Activated CD4-positive, CD25-positive, alpha-beta regulatory T cell treated with anti-CD3 and anti-CD28 coated beads, Interleukin-2, amount 50 U/mL, for 72 hours (primary cell): ENCODE measurements at places on chromosomes 12 and 14.
A peak's percentile ranks its signal among the peaks of the same experiment; 100 is the strongest.

- DNase-seq, result no peak
Measured at GRCh38 chr14:96390965-96391292, 999 bp upstream of the AK7 start.

GRCh38 chr14:76490735-76491134 is 114.8 kb downstream of the ESRRB start:
- DNase-seq, result no peak

- no peak for DNase-seq
Measured at GRCh38 chr14:78202163-78202562, 32.0 kb downstream of the NRXN3 start.

- no peak for DNase-seq
Measured at GRCh38 chr12:43733687-43734086, 24.9 kb downstream of the PUS7L start.

GRCh38 chr14:95609398-95609990 is 74.6 kb downstream of the GLRX5 start:
- no peak for DNase-seq

- no peak for DNase-seq
Measured at GRCh38 chr14:93036652-93037345, 78.9 kb downstream of the ITPK1 start.

DNA sequence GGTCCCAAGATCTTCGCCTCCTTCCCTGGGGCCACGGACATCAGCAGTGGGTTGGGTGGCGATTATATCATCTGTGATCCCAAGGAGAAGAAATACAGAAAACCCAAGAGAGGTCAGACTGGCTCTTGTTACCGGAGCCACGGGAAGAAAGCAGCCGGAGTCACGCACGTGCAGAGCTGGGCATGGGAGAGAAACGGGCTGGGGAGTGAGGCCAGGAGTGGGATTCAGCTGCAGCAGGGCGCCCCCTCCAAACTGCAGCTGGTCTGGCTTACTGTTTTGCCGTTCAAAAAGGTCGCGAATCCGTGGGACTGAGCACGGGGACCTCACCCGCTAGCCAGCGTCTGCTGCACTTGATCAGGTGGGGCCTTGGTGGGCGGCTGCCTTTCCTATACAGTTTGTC is 206.6 kb upstream of the PRMT8 start:
- no peak for DNase-seq

GRCh38 chr12:108779998-108780688 is 48.8 kb upstream of the CORO1C start:
- DNase-seq, result no peak

- DNase-seq, result no peak
Measured at GRCh38 chr12:40223646-40224045, 1.2 kb upstream of the LRRK2 start.

GRCh38 chr12:24057920-24058476 is 108.5 kb upstream of the SOX5 start:
- DNase-seq, result no peak

- no peak for DNase-seq
Measured at GRCh38 chr14:51582437-51582836, 69.3 kb upstream of the FRMD6 start.

DNA sequence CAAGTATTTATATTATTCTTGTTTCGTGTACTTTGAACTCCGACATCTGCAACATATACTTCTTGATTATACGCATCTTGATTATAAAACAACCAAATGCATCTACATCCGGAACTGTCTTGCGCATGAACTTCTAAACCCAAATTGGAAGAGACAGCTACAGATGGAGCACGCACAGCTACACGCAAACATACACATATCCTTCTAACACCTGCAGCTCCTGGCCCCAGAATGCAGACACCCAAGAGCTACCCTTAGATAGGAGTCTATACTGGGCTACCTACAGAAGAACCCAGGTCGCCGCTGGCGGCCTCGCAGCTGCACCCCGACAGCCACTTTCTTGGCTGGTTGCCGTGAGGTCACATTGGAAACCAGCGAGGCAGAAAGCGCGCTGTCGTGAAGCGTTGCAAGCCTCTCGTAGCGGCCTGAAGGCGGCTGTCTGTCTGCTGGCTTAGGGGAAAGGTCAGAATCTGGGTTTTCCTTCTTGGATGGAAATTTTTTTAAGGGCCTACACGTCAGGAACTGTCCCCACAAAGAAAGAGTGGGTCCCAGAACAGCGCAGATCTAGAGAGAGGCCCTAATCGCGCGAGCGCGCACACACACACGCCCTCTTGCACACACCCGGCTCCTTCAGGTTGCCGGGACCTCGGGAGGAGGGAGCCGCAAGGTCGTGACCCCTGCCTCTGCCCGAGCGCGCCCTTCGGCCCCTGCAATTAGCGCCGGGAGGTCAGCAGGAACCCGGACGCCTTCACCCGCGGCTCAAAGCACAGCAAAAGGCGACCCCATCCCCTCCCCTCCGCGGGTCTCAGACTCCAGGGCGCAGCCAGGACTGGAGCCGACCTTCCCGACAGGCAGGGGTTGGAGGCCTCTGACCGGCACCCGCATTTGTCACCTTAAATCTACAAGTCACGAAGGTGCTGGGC is 17.0 kb downstream of the TBX3 start:
- DNase-seq, result no peak

GRCh38 chr12:107027636-107028053 is 40.7 kb upstream of the MTERF2 start:
- DNase-seq, result no peak

GRCh38 chr12:29756741-29757390 is 26.9 kb downstream of the TMTC1 start:
- DNase-seq, result no peak

- no peak for DNase-seq
Measured at GRCh38 chr14:39265806-39266524, 32.2 kb downstream of the MIA2 start.

DNA sequence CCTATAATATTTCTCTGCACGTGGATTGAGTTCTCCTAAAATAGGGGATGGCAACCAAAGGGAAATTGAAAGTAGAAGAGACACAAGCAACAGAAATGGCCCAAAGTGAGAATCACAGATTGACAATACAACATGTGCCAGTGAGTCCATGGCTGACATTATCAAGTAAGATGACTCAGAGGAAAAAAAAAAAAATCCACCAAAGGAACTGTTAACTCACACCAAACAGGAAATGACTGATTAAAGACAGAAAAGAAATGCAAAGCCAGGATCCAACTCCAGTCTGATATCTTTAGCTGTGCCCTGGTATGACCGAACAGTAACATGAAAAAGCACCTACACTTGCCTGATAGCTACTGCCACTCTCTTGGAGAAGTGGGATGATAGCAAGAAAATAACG is 485.0 kb downstream of the PRKD1 start:
- DNase-seq, result no peak

DNA sequence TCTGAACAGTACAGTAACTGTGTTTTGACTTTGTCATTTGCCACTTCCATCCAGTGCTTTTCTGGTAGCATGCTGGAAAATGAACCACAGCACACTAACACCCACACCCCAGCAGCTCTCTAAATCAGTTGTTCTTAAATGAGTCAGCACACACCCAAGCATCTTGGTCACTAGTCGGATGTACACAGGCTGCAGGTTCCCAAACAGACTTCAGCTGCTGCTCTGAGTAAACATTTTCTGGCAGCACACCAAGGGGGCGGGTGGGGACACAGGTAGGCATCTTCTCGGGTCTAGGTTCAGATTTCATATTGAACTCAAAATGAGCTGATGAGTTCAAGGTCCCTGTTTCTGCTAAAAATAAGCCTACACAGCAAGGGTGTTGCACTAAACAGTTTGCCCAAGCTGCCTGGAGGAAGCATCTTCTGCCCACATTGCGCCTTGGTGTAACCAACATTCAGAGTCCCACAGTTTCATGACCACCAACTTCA is 39.8 kb downstream of the IFNG start:
- DNase-seq, result peak; percentile 49

GRCh38 chr14:82490397-82490796 is 956.7 kb upstream of the SEL1L start:
- no peak for DNase-seq

- DNase-seq, result no peak
Measured at GRCh38 chr12:46365951-46366379, 6.6 kb downstream of the SLC38A2 start.

DNA sequence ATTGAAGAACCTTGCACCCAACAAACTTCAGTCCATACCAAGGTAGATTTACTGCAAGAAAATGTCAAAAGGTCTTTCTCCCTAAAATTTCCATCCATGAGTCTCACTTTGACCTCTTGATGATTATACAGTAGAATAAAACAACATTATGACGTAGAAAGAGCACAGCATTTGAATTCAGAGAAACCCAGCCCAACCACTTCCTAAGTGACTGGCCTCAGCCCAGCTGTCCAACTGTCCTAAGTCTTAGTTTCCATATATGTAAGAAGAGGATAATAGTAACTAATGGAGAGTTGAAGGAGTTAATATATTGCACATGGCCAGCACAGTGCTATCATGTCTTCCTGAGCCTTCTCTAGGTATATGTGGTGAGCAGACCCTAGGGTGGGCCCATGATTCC is 41.0 kb upstream of the NELL2 start:
- no peak for DNase-seq

- no peak for DNase-seq
Measured at GRCh38 chr12:54432815-54433164, 13.7 kb upstream of the ITGA5 start.

- no peak for DNase-seq
Measured at GRCh38 chr12:116561181-116561821, 2.1 kb downstream of the MAP1LC3B2 start.

- DNase-seq, result no peak
Measured at GRCh38 chr14:95564060-95564459, 29.2 kb downstream of the GLRX5 start.

GRCh38 chr12:5170844-5171243 is 127.2 kb downstream of the KCNA5 start:
- no peak for DNase-seq

- no peak for DNase-seq
Measured at GRCh38 chr14:100025111-100025510, 40.1 kb upstream of the EVL start.

GRCh38 chr14:24068711-24069410 is 2.5 kb upstream of the CPNE6 start:
- DNase-seq, result no peak

GRCh38 chr12:49567302-49567610 is 686 bp downstream of the MCRS1 start:
- DNase-seq, result no peak
